NCI-H187 (cell line): ENCODE measurements at places on chromosomes 11 and 22.

DNA sequence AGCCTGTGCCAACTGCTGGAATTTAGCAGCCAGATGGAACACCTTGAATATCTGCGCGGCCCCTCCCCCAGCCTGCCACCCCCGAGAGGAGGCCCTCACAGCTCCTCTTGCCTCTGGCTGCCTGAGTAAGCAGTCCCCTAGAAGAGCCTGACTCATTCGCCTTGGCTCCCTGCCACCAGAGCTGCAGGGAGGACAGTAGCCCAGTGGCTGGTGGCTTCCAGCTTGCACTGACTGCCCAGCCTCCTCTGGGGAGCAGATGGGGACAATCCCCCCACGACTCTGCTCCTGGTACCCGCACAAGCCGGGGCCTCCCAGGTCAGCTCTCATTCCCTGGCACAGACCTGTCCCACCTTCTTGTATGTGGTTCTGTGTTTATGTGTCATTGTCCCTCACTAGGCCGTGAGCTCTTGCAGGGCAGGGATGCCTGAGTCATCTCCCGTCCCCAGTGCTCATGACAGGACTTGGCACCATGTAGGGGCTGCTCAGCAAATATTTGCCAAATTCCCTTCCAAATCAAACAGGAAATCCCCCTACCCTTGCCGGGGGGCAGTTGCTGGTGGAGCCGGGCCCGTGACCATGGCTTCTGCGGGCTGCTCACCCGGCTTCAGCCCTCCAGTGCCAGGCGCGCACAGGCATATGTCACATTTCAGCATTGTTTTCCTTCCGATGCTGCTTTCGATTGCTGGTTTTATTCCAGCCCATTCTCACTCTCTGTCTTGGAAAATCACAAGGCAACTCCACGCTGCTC is 43.6 kb downstream of the CACNG2 start:
- no peak for DNase-seq

GRCh38 chr22:19896665-19897355 is 42.1 kb upstream of the GNB1L start:
- DNase-seq = no peak

DNA sequence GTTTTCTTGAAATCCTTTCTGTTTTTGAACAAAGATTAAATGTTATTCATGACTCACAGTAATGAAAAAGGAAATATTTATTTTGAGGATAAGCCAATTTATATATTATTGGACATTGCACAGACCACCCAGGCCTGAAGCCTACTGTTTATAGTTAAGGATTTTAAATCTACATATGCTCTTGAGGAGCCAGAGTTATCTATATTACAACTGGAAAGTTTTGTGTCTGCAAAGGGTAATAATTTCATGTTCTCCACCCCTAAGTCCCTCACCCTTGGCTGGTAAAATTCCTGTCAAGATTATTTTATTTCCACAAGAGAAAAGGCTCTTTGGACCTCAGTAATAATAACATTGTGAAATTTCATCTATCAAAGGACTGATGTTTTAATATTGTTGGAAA is 228.2 kb downstream of the TMEM135 start:
- DNase-seq = no peak

- DNase-seq = no peak
Observed at GRCh38 chr11:40958707-40959106, 500.7 kb downstream of the LRRC4C start.

DNA sequence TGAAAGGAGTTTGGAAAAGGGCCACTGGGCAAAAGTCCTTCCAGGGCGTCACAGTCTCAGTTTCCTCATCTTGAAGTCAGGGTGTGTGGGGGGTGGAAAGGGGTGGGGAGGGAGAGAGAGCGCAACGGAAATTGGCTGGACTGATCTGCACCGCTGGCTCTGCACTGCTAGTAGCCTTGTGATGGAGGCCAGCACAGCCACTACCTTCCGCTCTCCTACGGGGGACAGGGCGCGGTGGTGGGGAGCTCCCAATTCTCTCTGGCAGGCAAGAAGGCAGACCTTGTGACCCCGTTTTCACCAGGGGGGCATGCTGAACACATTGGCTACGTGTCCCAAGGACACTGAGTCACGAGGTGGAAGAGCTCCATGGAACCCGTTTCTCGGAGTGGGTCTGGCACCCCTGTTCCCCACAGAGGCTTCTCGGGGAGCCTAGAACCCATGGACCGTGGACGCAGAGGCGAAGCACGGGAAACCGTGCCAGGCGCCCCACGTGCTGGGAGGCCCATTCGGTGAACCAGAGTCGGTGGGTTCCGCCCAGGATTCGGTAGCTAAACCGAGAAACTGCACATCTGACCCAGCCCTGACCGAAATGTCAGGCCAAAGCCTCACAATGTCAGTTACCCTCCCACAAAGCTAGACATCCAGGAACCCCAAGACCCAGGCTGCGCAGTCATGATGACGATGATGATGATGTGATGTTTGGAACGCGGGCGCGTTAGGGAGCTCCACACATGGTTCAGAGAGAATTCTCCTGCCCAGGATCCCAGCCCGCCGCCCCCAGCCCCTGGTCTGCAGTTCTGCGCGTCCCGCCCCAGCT is 28.3 kb upstream of the WNT11 start:
- no peak for DNase-seq

GRCh38 chr11:75822541-75822940 is 7.5 kb downstream of the UVRAG start:
- DNase-seq = no peak

GRCh38 chr11:96696731-96697130 is 306.9 kb downstream of the JRKL start:
- DNase-seq = no peak

GRCh38 chr11:110432713-110433392 is 3.1 kb downstream of the FDX1 start:
- DNase-seq = no peak

- DNase-seq = no peak
Observed at GRCh38 chr22:31247726-31248125, 35.6 kb downstream of the LIMK2 start.

DNA sequence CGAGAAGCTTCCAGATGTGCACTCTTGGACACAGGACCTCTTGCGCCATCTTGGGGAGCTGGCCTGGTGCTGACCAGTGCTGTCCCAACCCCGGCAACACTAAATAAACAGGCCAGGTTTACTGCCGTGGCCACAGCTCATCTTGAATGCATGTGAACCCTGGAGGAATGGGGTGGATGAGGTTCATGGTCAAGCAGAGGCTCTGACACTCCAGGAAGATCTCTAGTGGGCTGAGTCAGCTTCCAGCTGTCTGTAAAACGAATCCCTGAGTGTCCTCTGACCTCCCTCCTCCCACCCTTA is 51.8 kb downstream of the ALX4 start:
- no peak for DNase-seq

DNA sequence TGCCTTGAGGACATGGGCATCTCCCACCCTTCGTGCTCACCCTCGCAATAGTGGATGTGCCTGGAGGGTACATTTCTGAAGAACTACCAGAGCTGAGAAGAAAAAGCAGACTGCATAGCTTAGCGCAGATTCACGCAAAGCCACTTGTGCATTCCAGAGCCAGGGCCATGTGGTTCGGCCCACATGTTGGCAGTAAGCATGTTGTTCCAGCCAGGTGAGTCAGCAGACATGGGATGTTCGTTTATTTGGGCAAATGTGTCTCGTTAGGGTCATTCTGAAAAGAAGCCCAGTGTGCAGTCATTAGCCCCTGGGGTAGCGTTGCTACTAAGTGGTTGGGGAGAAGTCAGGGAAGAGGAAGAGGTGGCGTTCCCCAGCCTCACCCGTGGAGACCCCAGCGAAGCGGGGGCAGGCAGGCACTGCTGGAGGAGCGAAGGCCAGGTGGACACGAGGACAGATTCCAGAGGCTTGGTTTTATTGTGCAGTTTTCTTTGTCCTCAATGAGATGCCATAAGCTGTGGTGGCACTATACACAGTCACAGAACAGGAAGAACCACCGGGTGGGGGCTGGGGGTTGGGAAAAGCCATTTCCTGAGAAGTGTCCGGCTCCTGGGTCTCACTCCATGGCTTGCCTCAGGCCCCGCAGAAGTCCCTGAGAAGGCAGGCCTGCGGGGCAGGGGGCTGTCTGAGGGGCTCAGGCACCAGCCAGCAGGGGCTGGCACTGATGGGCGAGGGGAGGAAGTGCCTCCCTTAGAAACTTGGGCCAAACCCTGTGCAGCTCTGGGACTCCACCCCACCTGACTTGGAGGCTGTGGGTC is 5.0 kb downstream of the THY1 start:
- DNase-seq = no peak

GRCh38 chr11:86251345-86251744 is 6.8 kb downstream of the EED start:
- no peak for DNase-seq

DNA sequence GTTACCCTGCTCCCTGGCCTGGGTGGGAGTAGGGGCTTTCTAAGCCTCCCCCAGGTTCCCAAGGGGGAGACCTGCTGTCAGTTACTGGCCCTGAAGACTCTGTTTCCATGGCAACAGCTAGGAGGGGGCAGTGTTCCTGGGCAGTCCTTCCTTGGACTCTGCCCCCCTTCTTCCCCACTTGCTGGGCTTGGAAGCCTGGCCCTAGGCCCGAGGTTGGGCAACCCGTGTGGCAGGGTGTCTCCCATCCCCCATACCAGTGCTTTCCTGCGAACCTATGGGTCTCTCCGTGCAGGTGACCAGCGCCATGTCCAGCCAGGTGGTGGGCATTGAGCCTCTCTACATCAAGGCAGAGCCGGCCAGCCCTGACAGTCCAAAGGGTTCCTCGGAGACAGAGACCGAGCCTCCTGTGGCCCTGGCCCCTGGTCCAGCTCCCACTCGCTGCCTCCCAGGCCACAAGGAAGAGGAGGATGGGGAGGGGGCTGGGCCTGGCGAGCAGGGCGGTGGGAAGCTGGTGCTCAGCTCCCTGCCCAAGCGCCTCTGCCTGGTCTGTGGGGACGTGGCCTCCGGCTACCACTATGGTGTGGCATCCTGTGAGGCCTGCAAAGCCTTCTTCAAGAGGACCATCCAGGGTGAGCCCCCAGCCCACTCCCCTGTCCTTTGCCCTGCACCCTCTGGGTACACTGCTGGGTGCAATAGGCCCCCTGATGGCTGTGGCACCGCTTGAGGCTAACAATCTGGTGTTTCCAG is 1.7 kb downstream of the ESRRA start:
- no peak for DNase-seq

DNA sequence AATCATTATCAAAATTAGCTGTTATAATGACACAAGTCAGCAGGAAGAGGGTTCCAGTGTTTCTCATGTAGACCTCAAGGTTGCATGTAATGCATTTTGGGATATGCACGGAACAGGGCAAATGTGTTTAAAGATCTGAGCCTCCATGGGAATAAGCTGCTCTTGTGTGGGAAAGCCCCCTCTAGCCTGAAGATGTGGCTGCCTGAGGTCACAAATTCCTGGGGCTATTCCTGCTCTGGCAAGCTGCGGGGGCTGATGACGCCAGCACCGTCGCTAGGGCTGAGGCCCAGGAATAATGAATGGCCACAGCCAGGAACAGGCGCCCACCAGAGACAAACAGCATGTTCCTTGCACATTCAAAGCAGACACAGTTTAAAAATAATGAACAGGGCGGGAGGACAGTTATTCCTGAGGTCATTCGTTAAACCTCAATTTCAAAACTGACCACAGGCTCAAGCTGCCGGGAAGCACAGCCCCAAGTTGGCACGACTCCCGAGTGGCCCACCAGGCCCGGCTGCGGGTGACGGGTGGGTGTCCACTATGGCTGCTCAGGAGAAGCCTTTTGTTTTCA is 11.7 kb downstream of the OSBPL5 start:
- DNase-seq = no peak

- no peak for DNase-seq
Observed at GRCh38 chr11:14980854-14981253, 8.7 kb upstream of the CALCA start.

DNA sequence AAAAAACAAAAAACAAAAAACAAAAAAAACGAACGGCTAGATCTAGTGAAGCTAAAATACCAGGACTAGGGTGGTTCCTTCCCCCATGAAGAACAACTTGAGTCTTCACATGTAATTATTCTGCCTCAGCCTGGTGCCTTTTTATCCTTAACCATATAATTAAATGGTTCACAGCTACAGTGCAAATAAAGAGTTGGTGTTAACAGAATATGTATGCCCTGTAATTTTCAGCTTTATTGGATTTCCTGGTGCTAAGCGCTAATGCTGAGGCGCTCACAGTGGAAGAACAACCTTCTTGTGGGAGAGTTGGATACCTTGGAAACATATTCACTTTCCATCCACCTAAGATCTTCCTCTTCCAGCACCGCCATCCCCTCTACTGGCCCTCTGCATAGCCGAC is 158.5 kb upstream of the SORL1-AS1 start:
- DNase-seq = no peak

GRCh38 chr11:852762-853161 is 10.1 kb downstream of the TSPAN4 start:
- DNase-seq = no peak

GRCh38 chr11:120058931-120059330 is 79.0 kb downstream of the TRIM29 start:
- DNase-seq = no peak

DNA sequence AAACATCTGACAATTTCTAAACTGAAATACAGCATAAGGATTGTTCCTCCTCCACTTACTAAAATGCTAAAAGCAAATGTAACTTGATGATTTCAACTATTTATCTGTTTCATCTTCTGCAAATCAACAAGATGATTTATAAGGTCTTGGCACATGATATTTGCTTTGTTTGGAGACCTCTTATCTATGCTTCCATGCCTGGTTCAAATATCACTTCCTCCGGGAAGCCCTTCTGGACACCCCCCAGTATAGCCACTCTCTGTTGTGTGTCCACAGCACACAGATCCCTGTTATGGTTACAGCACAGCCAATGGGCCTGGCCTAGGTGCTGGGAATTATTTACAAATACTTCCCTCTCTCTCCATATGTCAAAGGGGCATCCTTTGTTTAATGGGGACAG is 114.8 kb downstream of the C11orf58 start:
- DNase-seq = no peak

- DNase-seq = no peak
Observed at GRCh38 chr11:64801561-64802369, 1.2 kb downstream of the MAP4K2 start.

DNA sequence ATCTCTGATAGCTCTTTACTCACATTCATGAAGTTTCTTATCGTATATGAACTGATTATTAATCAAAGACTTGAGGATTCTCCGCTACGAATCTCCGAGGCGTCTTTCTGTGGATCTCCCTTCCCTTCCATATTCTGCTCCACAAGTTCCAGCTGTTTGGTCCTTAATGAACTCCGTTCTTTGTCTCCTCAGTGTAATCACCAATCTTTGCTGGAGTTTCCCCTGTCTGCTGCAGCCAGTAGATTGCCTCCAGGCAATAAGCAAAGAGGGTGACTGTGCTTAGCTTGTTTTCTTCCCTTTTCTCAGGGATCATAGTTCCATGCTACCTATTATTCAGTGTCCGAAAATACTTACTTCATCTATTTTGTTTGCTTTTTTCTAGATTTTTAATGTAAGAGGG is 169.6 kb upstream of the FOLH1 start:
- no peak for DNase-seq

- DNase-seq = no peak
Observed at GRCh38 chr11:102837646-102838045, 5.8 kb downstream of the MMP3 start.
